Pancreas (tissue), 10 donors: ENCODE measurements at places on chromosomes 2 and 18. TPM values are rescaled to one million over a fixed set of nuclear protein-coding genes. Genes with fewer than 3 reads are reported as not detected.

MYO1B gene
- total RNA-seq, result 54.4 TPM

HNRNPLL gene
- total RNA-seq, result 17.4 TPM

- peak; percentile 90 for DNase-seq
Observed at GRCh38 chr2:172461591-172462372, 34.4 kb downstream of the ITGA6 start.

SCN7A gene
- total RNA-seq, result 1.4 TPM

LHCGR gene
- not detected for total RNA-seq

DNA sequence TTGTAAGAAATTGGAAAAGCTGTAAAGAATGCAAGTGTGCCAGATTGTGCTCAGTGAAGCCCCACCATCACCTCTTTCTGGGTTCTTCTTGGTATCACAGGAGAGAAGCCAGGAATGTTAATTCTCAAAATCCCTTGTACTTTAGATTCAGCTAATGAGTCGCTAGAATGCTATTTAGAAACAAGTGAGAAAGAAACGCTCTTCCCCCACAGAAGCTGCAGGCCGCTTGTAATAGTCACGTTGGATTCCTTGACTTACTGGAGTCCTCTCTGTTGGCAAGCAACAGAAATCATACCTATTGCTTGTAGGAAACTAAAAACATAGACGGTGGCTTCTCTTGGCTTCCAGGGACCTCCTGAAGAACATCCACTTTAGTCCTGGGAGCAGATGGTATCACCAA, 375.6 kb upstream of the LRATD1 start:
- no peak for DNase-seq

DNA sequence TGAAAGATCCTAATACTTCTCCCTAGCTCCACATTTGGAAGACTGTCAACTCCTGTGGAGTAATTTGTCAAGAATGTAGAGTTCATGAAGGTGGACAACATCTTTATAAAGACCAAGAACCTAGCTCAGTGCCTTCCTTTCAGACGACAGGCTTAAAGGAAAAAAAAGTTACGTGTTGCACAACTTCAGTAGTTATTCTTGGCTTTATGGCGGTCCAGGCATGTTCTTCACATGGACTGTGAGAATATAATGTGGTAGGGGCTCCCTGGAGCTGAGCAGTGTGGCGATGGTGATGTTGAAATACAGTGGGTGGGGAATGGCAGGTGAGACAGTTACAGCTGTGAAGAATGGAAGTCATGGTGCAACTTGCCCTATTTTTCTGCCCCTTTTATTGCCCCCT, 3.9 kb downstream of the TAF1B start:
- no peak for DNase-seq

DNA sequence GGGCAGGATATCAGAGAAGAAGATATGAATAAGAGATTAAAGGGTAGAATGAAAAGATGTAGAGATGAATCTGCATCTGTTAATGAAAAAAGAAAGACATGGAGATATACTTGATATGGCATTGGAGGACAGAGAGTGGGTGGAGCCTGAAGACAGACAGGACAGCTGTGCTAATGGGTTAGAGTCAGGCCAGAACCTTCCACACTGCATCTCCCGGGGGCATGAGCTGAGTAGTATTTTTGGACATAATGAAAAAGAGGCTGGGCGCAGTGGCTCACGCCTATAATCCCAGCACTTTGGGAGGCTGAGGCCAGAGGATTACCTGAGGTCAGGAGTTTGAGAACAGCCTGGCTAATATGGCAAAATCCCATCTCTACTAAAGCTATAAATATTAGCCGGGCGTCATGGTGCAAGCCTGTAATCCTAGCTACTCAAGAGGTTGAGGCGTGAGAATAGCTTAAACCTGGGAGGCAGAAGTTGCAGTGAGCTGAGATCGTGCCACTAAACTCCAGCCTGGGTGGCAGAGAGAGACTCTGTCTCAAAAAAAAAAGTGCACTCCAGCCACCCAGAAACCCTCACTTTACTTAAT, 11.4 kb downstream of the FLACC1 start:
- DNase-seq, result no peak

FASTKD2 gene
- total RNA-seq, result 9.9 TPM

DNA sequence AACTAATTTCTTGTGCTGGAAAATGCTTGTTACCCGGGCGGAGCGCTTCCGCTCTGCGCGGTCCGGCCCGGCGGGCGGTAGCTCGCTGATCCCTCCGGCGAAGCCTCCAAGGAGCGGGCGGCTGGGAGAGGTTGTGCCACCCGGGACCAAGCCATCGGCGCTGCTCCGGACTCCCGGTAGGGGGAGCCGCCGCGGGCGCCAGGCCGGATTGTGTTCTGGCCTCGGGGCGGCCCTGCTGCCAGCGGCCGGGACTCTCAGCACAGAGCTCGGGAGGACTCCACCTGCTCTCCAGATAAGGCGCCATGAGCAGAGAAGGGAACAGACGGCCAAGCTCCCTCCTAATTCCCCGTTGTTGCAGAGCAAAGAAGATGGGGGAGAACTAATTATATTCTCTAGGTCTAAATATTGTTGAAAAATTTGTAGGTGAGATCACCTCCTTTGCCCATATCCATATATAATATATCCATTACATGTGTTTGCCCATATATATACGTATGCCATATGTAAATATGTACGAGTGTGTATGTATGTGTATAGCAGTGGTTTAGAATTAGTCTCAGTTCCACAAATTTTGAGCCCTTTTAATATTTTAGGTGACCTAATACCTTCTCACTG, 13.8 kb upstream of the SATB2 start:
- no peak for DNase-seq

DNA sequence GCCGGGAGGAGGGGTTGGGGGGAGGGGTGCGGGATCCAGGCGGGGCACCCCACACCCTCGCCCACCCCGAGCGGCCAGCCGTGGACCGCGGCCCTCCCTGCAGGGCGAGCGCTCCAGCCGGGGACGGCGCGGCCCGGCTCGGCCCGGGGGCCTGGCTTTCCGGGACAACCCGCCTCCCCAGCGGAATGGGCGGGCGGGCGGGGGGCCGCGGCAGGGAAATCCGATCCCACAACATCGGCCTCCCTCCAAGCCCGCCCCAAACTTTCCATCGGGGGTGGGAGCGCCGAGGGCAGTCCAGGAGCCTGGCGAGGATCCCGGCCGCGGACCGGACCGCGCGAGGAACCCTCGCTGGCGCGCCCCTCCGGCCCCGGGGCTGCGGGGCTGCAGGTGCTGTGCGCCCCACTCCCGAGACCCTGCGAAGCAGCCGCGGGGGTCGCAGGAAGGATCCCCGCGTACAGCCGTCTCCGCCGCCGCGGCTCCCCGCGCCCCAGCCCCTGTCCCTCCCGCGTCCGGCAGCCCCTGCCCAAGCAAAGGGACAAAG, 529 bp downstream of the SEMA4C start:
- peak; percentile 82 for DNase-seq

- DNase-seq, result no peak
Observed at GRCh38 chr2:208266936-208267335, 881 bp downstream of the PIKFYVE start.

TBR1 gene
- total RNA-seq, result not detected

GRCh38 chr18:10579079-10579867, 53.4 kb downstream of the NAPG start:
- DNase-seq, result no peak

DNA sequence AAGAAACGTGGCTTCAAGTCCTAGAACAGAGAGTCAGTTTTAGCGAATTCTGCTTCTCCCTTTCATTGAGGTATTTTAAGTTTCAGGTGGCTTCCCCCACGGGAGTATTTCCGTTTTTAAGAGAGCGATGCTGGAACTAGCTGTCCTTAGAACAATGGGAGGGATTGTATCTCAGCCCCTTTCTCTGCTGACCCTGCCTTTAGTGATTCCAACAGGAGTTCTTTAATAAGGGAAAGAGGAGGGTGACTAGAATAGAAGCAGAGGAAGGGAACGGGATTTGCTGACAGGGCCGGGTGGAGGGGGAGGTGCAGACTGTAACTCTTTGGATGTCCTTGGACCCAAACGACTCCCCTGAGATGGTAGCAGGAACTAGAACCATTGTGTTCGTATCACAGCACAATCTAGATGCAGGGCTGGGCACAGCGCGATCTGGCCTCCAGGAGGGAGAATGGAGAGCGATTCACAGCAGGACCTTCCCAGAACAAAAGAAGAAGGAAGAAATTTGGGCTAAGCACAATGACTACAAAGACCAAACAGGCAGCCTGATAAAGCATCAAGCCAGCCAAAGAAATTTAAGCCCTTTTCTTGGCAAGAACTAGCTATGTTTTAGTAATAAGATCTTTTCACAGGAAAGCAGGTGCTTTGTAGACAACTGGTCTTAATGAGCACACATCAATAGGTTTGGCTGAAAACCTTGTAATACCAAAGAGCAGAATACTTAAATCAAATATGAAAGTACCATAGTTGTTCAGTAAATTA, 15.8 kb upstream of the RTTN start:
- no peak for DNase-seq

DNA sequence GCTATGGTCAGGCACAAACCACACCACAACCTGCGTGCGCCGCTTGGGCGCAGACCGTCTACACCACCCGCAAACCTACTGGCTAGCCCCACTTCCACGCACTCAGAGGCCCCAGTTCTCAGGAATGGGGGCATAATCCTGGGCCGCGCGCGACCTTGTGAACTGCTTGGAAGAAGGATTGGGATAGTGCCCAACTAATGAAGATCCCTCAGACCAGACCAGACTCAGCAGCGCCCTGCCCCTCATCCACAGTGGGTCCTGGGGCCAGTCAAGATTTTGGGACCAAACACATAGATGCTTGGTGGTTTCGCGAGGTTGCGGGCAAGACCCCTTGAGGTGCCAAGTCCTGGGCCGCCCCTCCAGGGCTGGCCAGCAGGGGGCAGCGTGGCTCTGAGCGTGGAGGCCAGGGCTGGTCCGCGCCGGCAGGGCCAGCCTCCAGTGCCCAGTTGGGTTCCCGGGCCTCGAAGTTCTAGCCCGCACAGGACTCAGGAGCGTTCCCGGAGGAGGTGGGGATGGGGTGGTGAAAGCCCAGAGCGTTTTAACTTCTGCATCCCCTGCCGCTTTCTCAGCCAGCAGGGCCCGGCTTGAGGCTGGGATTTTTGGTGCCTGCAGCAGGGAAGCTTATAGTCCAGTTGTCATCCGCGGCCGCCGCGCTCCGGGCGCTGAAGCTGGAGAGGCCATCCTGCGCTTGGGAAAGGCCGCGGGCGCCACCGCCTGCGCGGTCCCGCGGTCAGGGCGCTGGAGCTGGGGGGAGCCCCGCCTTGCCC, 8.3 kb downstream of the OSR1 start:
- DNase-seq, result peak; percentile 75

GRCh38 chr2:43421194-43421593, 174.6 kb downstream of the THADA start:
- no peak for DNase-seq

- DNase-seq, result no peak
Observed at GRCh38 chr2:104384961-104385360, 469.0 kb upstream of the POU3F3 start.
